ENCODE measurements at places on chromosomes 3 and 15. TPM values are rescaled to one million over a fixed set of nuclear protein-coding genes. Genes with fewer than 3 reads are reported as not detected.

GRCh38 chr3:119408243-119408950 lies 55.0 kb downstream of the TMEM39A start:
- H3K27ac ChIP-seq, result no peak overlapping the region
- H3K4me3 ChIP-seq, result no peak overlapping the region
- peaks cover 8% of the 10 kb centered on the region for H3K36me3 ChIP-seq

GRCh38 chr3:139427283-139428060 lies 38.0 kb upstream of the COPB2 start:
- no peak overlapping the region for H3K27ac ChIP-seq
- peak; percentile 71 for DNase-seq

DNA sequence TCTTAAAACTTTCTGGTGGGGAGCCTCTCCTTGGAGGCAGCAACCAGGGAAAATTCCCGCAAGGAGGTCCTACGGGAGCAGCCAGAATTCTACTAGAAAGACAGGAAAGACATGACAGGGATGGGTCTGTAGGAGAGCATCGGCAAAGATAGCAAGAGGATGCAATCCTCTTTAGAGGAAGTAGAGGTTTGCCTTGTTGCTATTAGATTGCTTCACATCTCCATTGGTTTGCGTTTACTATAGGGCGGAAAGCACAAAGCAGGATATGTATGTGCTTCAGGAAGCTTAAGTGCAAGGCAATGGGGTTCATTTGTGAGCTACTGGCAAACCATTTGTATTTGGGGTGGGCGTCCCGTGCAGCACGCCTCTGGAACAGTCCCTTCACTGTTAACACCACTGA lies 193.0 kb downstream of the RORA start:
- no peak for DNase-seq
- no peak overlapping the region for H3K4me3 ChIP-seq
- no peaks in the 10 kb centered on the region for H3K27me3 ChIP-seq
- H3K27ac ChIP-seq, result no peak overlapping the region
- H3K4me1 ChIP-seq, result peaks cover 3% of the 10 kb centered on the region

- peaks cover 3% of the 10 kb centered on the region for H3K36me3 ChIP-seq
- no peaks in the 10 kb centered on the region for H3K4me1 ChIP-seq
- H3K4me3 ChIP-seq, result no peak overlapping the region
- no peak for DNase-seq
- no peaks in the 10 kb centered on the region for H3K27me3 ChIP-seq
Measured at GRCh38 chr3:143266927-143267326, 147.4 kb downstream of the CHST2 start.

DNA sequence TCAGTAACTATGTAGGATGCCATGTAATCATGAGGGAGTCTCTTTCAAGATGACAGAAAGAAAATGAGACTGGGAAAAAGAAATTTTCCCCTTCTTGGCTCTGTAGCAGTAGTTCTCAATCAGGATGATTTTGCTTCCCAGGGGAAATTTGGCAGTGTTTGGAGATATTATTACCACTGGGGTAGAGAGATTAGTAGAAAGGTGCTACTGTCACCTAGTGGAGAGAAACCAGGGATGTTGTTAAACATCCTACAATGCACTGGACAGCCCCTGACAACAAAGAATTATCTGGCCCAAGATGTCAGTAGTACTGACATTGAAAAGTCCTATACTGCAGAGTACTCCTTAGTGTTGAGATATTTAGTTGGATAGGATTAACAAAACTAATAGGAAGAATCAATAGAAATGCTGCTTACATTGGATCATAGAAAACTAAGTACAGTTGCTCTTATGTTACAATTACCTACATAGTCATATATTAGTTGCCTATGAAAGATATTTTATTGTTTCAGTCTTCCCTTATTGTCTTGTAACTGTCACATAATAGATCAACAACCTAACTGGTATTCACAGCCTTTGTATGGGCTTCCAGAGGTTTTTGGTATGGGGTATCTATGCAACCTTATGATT lies 433.3 kb downstream of the RAP2B start:
- H3K27me3 ChIP-seq, result no peaks in the 10 kb centered on the region
- no peaks in the 10 kb centered on the region for H3K4me1 ChIP-seq
- H3K4me3 ChIP-seq, result no peak overlapping the region
- peak; percentile 42 for DNase-seq

- H3K27ac ChIP-seq, result peak overlapping the region; percentile 64
- peaks cover 17% of the 10 kb centered on the region for H3K4me1 ChIP-seq
- no peaks in the 10 kb centered on the region for H3K36me3 ChIP-seq
- H3K4me3 ChIP-seq, result peak overlapping the region; percentile 56
- no peak for DNase-seq
Measured at GRCh38 chr15:41971895-41972252, 483 bp downstream of the EHD4 start.

DNA sequence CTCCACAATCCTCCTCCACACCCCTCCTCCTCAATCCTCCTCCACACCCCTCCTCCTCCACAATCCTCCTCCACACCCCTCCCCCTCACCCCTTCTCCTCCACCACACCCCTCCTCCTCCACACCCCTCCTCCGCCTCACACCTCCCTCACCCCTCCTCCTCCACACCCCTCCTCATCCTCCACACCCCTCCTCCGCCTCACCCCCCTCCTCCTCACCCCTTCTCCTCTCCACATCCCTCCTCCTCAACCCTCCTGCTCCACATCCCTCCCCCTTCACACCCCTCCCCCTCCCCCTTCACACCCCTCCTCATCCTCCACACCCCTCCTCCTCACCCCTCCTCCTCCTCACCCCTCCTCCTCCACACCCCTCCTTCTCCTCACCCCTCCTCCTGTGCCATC lies 69.8 kb upstream of the BLM start:
- DNase-seq, result no peak
- no peak overlapping the region for H3K27ac ChIP-seq
- no peaks in the 10 kb centered on the region for H3K4me1 ChIP-seq
- no peaks in the 10 kb centered on the region for H3K27me3 ChIP-seq
- peaks cover 34% of the 10 kb centered on the region for H3K36me3 ChIP-seq

DNA sequence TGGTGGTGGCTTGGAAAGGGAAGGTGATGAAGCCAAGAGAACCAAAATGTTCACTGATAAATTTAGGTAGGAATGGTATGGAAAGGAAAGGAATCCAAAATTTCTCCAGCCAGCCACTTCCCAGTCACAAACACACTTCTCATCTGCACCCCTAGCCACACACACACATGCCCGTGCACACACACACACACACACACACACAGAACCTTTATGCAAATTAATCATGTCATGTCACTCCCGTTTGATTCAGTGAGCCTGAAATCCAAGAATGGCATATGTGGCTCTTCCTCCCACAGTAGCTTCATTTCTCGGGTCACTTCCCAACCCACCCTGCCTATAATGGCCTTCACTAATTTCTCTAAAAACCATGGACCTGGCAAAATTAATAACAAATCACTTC lies 3.1 kb upstream of the HLTF start:
- H3K27me3 ChIP-seq, result no peaks in the 10 kb centered on the region
- no peak overlapping the region for H3K4me3 ChIP-seq
- H3K4me1 ChIP-seq, result peaks cover 16% of the 10 kb centered on the region
- no peaks in the 10 kb centered on the region for H3K36me3 ChIP-seq
- H3K27ac ChIP-seq, result no peak overlapping the region

DNA sequence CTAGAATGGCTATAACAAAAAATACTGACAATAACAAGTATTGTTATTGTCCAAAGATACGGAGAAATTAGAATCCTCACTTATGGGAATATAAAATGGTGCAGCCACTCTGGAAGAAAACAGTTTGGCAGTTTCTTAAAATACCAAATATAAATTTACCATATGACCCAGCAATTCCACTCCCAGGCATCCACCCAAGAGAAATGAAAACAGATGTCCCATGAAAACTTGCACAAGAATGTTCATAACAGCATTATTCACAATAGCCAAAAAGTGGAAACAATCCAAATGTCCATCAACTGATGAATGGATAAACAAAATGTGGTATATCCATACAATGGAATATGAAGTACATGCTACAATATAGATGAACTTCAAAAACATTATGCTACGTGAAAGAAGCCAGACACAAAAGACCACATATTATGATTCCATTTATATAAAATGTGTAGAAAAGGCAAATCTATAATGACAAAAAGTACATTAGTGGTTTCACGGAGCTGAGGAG lies 9.4 kb downstream of the AAGAB start:
- H3K27ac ChIP-seq, result no peak overlapping the region
- H3K4me1 ChIP-seq, result no peaks in the 10 kb centered on the region
- H3K36me3 ChIP-seq, result peaks cover 3% of the 10 kb centered on the region
- no peaks in the 10 kb centered on the region for H3K27me3 ChIP-seq

DNA sequence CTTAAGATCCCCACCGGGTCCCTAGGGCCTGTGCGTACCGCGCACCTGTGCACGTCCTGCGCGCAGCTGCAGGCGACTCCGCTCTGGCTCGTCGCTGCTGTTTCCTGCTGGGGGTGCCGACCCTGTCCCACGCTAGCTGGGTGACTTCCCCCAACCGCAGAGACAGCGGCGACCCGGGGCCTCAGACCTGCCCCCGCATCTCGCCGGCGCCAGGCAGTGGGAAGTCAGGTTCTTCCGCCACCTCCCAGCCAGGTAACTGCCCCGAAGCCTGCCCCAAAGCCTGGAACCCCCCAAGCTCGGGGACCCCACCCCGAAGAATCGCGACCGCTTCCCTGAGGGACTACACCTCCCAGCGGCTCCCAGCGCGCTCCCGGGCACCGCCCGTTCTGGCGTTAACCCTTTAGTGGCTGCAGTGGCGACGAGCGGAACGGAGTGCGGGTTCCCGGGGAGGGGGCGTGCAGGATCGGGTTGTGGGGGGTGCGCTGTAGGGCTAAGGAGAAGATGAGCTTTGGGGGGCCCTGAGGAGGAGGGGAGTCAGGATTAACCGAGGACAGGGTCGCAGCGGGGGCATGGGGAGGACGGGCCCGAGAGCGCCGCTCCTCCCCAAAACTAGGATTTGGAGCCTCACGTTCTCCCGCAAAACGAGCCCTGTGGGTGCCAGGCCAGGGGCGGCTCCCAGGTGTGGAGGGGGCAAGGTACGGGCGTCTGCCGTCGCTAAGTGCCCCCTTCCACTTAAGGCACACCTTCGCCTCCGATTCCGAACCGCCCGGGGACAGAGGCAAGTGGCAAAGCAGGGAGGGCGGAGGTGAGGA lies 589 bp downstream of the NEIL1 start:
- no peak overlapping the region for H3K27ac ChIP-seq
- peak overlapping the region; percentile 85 for H3K4me3 ChIP-seq
- peak; percentile 83 for DNase-seq
- H3K27me3 ChIP-seq, result peaks cover 8% of the 10 kb centered on the region

GRCh38 chr15:96411056-96412031 lies 80.8 kb downstream of the NR2F2 start:
- DNase-seq, result peak; percentile 40
- H3K4me3 ChIP-seq, result no peak overlapping the region
- no peak overlapping the region for H3K27ac ChIP-seq
- peaks cover 100% of the 10 kb centered on the region for H3K27me3 ChIP-seq
- no peaks in the 10 kb centered on the region for H3K36me3 ChIP-seq

GRCh38 chr15:90178468-90179435 lies 22.4 kb upstream of the SEMA4B start:
- no peaks in the 10 kb centered on the region for H3K27me3 ChIP-seq
- H3K36me3 ChIP-seq, result no peaks in the 10 kb centered on the region
- no peak overlapping the region for H3K4me3 ChIP-seq
- DNase-seq, result no peak

DNA sequence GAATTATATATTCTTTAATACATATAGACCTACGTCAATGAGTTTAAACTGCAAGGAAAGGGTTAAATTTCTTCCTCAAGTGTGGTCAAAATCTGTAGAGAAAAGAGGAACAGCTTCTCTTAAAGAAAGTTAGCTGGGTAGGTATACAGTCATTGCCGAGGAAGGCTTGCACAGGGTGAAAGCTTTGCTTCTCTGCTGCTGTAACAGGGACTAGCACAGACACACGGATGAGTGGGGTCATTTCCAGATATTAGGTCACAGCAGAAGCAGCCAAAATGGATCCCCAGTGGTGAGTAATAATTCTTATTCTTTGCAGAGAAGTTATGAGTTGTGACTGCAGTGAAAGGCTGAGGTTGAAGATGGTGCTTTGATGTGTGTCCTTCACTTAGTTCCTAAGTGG lies at the start of gene CD86:
TSS of gene CD86 (plus strand) at position 148 of the 400 bp plus-strand sequence. CDS start at position 276, 128 bp downstream.
- H3K4me1 ChIP-seq, result no peaks in the 10 kb centered on the region
- no peak within 1 kb of the TSS for H3K4me3 ChIP-seq
- H3K27me3 ChIP-seq, result no peaks in the 10 kb centered on the region
- H3K27ac ChIP-seq, result no peak within 1 kb of the TSS
- no peak for DNase-seq

DNA sequence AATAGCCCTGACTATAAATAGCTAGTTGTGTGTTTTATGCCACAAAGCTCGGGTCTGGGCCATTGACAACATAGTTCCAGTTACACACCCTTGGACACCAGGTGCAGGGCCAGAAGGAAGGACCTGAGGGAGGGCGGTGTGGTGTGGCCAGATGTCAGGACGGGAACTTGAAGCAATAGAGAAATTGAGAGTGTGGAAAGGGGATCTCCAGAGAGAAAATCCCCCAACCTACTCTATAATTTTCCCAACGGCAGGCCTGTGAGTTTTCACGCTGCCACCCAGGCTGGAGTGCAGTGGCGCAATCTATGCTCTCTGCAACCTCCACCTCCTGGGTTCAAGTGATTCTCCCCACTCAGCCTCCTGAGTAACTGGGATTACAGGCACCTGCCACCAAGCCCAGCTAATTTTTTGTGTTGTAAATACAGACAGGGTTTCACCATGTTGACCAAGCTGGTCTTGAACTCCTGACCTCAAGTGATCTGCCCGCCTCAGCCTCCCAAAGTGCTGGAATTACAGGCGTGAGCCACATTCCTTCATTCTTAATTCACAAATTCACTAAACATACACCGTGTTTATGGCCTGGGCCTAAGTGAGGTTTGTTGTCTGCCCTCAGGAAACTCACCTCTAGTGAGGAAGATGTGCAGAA lies 70.8 kb upstream of the KLF13 start:
- H3K27me3 ChIP-seq, result no peaks in the 10 kb centered on the region
- no peaks in the 10 kb centered on the region for H3K4me1 ChIP-seq
- H3K36me3 ChIP-seq, result no peaks in the 10 kb centered on the region
- H3K27ac ChIP-seq, result no peak overlapping the region

GRCh38 chr3:16614033-16615031 lies 9.1 kb upstream of the DAZL start:
- H3K27ac ChIP-seq, result no peak overlapping the region
- no peaks in the 10 kb centered on the region for H3K4me1 ChIP-seq
- no peaks in the 10 kb centered on the region for H3K36me3 ChIP-seq

ARNT2 gene
- total RNA-seq, result 78.6 TPM

GPR62 gene
- total RNA-seq, result 4.6 TPM

SEMA6D gene
- 68.8 TPM for total RNA-seq

GPR176 gene
- 28.3 TPM for total RNA-seq
